ENCODE measurements at places on chromosomes 5 and 9.

DNA sequence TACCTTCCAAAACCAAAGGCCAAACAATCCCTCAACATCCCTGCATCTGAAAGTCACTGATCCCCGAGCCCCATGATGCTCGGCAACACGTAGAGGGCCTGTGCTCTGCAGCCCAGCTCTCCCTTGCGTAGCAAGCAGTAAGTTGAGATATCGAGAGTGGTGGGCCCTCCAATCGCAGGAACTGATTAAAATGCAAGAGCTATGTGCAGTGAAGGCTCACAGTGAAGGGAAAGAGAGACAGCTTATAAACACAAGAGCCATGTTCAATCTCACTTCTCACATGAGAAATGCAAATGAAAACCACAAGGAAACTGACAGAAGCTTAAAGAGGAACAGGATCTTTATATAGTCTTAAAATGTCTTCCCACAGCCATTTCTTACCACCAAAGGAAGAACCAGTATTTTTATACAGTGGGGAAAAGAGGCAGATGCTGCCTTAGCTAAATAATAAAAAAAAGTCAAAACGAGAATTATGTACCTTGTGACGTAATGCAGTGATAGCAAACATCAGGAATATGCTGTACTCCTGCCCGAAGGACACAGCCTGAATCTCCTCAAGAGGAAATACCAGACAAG is 24.6 kb downstream of the TTF1 start:
- DNase-seq = no peak

GRCh38 chr5:115738830-115739229 is 77.6 kb downstream of the CDO1 start:
- DNase-seq = no peak

DNA sequence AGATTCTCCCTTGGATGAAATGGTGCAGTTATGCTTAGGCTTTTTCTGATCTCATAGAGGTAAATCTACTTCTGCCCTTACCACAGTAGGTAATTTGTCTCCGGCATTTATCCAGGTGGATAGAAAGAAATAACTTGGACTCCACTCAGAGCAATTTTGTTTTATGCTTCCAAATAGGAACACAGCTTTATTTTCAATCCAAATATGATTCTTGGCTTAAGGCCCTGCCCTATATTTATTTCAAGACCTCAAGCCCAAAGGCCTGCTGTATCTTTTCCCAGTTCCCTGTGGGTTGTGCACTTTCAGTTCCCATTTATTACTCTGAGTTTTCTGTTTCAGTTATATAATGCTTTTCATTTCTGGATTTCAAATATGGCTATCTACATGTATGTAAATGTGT is 274.2 kb upstream of the SMC2 start:
- DNase-seq = no peak

- DNase-seq = no peak
Measured at GRCh38 chr5:54905942-54906537, 79.4 kb downstream of the ESM1 start.

- DNase-seq = no peak
Measured at GRCh38 chr5:144024545-144024944, 145.9 kb downstream of the YIPF5 start.

- no peak for DNase-seq
Measured at GRCh38 chr5:167381457-167381856, 910.0 kb upstream of the WWC1 start.

DNA sequence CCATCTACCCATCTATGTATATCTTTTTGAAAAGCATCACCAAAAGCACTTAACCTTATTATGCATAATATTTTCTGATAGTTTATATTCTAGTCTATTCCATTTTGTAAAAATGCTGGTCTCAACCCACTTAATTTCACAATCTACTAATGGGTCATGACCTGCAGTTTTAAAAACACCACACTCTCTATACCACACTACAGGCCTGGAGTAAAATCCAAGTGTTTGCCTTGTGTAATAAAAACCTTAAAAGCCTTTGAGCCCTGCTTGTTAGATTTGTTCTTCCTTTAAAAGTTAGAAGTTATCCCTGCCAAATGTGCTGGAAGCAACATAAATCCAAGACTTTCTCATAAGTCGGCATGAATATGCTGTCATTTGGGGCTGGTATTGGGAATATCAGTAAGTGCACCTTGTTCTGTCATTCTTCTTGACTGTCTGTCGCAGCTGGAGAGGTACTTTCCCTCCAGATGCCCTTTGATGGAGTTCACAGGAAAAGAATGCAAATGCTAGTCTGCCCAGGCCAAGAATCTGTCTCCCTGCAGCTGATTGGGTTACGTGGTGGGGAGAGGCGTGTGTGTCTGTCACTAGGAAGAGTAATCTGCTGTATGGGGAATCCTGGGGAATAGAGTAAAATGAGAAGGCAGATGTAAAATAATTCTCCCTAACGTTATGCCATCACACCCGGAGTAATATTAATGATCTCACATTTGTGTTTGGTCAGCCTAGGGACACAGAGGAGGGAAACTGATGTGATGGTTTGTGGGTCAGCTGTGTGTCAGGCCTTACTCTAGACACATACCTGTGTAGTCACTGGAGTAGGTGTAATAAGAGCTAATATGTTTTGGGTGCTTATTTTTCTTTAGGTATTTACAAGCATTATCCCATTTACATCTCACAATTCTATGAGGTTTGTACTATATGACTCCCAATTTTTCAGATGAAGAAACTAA is 79.4 kb downstream of the ZNF366 start:
- peak; percentile 27 for DNase-seq

GRCh38 chr9:6488395-6488794 is 75.4 kb downstream of the UHRF2 start:
- DNase-seq = no peak

GRCh38 chr9:73114958-73115357 is 36.7 kb upstream of the ANXA1 start:
- no peak for DNase-seq

- DNase-seq = no peak
Measured at GRCh38 chr5:19565466-19565865, 422.5 kb downstream of the CDH18 start.

DNA sequence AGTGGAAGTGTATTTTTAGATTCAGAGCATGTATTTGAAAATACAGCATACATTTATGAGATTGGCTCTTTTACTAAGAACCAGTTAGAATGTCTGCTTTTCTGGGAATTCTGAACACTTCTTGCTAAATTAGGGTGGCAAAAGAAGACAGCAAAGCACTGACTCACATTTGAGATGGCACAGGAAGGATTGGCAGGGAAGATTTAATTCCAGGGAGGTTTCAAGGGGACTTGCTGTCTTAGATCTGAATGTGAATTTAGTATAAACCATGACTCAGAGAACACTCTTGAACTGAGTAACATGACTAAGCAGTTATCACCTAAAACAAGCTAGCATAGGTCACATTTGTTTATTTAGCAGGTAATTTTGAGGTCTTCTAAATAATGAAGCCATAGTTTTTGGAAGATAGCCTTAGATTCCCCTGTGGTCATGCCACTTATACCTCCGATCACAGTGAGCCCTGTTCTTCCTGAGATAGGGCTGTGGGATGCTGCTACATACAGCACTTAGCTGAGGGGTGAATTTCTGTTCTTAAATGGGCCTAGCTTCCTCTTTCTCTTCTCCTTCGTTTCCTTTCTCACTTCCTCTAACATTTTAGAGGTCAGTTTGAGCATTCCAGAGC is 173.8 kb downstream of the PCSK1 start:
- no peak for DNase-seq

GRCh38 chr5:118303296-118303695 is 685.1 kb downstream of the DTWD2 start:
- no peak for DNase-seq

- peak; percentile 20 for DNase-seq
Measured at GRCh38 chr5:122896598-122897282, 51.3 kb downstream of the SNX24 start.

Data from NCI-H446 (cell line).